ENCODE measurements at places on chromosomes 2 and 18. TPM values are rescaled to one million over a fixed set of nuclear protein-coding genes. Genes with fewer than 3 reads are reported as not detected.

DNA sequence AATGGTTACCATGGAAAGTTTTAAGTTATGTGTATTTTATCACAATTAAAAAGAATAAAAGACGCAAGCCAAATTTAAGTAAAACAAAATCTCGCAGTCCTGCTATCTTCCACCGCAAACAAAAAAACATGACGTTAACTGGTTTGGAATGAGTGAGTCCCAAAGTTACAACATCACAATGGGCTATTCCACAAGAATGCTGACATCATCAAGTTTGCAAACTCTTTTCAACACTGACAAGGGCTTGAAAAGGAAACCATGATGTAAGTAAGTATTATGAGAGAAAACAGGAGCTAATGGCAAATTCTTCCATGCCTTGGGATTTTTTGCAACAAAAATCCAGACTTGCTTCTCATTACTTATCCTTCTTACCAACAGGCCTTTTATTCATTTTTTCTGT, 31.1 kb downstream of the SIGLEC15 start:
- DNase-seq = no peak

DNA sequence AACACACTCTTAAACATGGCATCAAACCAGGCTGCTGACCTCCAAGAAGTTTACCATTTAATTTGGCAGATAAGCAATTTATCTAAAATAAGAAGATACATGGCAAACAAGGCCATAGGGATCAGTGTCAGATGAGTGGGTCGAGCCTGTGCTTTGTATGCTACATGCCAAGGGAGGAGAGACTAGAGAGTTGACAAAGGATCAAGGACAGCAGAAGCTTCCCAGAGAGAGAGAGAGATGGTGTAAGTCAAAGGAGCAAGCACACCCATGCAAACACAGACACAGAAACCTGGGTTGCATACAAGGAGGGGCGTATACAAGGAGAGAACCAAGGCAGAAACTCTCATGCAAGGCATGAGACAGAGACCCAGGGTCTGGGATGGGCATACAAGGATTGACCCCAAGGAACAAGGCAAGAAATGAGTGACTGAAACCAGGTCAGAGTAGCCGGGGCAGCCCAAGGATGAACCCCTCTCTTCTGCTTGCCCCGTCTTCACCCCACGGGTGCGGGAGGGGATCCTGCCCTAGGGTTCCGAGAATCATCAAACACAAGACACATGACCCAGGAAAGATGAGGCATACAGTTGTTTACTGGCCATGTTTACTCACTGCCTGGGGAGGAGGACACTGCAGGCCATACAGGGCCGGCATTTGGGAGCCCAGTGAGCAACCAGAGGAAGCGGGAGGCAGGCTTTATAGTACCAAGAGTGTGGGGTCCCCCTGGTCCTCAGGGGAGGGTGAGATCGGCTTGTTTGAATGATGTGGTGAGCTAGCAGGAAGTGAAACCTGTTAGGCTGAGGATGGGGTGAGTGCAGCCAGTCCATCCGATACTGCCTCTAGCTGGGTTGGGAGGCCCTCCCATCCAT, 529.2 kb upstream of the ID2 start:
- DNase-seq = no peak

GRCh38 chr2:12588986-12589385, 127.8 kb upstream of the TRIB2 start:
- no peak for DNase-seq

Gene CYB5A
- 87.8 TPM for polyA plus RNA-seq

DNA sequence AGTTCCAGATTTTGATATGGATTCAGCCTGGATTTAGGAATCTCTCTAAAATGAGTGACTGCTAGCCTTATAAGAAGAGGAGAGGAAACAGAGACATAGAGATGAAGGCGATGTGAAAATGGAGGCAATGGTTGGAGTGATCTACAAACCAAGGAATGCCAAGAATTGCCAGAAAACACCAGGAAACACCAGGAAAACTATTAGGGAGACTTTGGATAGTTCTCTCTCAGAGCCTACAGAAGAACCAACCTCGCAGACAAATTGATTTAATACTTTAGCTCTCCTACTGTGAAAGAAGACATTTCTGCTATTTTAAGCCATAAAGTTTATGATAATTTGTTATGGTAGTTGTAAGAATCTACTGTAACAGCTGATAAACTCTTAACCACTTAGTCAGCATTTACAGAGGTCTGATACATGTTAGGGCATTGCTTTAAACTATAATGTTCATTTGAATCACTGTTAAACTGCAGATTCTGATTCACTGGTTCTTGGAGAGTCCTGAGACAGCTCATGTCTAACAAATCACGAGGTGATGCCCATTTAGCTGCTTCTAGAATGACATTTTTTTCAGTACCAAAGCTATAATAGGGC, 1702.6 kb upstream of the LRRTM1 start:
- no peak for DNase-seq

GRCh38 chr2:148545390-148546256, 98.9 kb upstream of the EPC2 start:
- no peak for DNase-seq

GRCh38 chr2:54240515-54241469, 15.2 kb downstream of the TSPYL6 start:
- no peak for DNase-seq

Gene ASPRV1
- polyA plus RNA-seq = 0.99 TPM

Gene SIX3
- polyA plus RNA-seq = not detected

GRCh38 chr2:60538101-60538500, 15.4 kb downstream of the BCL11A start:
- no peak for DNase-seq

GRCh38 chr2:58757971-58758370, 516.8 kb upstream of the FANCL start:
- no peak for DNase-seq

Gene TGFA
- 3.0 TPM for polyA plus RNA-seq

DNA sequence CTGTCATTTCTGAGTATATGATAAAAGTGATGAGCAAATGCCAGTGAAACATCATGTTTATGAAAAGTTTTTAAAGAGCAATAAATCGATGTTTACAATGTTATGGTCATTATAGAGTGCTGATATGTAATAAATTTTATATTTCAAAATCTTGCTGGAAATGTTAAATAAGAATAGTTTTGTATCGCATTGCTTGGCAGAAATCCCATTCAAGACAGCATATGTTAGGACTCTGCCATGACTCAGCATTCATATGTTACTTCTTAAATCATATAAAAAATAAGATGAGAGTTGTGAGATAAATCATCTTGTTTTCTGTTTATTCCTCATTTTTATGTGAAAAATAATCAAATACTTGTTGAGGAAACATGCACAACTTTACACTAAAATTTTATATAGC, 949.9 kb upstream of the NRXN1 start:
- DNase-seq = no peak

GRCh38 chr2:203750346-203751068, 44.1 kb downstream of the CD28 start:
- DNase-seq = no peak

DNA sequence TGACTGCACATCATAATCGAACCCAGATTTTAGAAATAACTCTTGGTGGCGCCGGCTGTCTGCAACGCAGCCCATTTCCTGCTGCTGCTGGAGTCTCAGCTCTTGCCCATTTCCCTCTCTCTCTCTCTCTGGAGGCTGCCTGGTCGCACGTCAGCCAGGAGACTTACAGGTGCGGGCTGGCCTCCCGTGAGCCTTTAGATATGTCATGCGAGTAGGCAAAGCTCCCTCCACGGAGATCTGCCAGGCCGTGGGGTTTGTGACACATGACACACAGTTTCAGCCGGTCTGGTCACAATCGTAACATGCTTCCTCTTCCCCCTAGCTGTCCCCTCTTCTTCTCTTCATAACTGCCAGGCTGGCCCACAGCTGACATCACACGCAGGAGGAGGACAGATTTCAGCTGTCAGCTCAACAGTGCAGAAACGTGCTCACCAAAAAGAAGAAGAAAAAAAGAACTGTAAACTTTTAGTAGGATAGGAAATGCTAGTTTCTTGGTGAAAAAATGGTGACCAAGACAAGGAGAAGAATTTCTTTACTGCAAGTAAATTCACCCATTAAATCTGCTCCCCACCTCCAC, 489.3 kb downstream of the ZNF516 start:
- no peak for DNase-seq

DNA sequence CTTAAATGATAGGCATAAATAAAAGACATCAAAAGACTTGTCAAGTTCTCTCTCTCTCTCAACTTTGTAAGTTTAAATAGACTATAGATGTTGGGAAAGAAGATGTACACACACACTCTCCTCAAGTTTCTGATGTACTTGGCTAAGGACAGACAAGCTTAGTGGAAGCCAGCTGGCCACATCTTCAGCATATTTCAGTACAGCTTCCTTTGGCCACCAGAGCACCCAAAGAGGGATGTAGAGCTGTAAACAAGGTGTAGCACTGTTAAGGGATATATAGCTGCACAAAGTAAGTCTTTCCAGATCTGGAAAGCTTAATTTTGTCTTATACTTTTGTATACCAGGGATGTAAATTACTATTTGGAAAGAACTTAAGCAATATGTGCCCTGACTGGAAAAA, 64.3 kb upstream of the MSTN start:
- no peak for DNase-seq

- no peak for DNase-seq
These were observed 179.9 kb upstream of the FN1 start for GRCh38 chr2:215615803-215616174.

GRCh38 chr2:182543741-182544525, 117.1 kb upstream of the PDE1A start:
- no peak for DNase-seq

Gene RTP5
- polyA plus RNA-seq = 0.23 TPM

Gene SCYGR4
- polyA plus RNA-seq = not detected

GRCh38 chr18:13271302-13271911, 52.8 kb downstream of the LDLRAD4 start:
- no peak for DNase-seq

Gene ACVR1C
- 0.60 TPM for polyA plus RNA-seq

DNA sequence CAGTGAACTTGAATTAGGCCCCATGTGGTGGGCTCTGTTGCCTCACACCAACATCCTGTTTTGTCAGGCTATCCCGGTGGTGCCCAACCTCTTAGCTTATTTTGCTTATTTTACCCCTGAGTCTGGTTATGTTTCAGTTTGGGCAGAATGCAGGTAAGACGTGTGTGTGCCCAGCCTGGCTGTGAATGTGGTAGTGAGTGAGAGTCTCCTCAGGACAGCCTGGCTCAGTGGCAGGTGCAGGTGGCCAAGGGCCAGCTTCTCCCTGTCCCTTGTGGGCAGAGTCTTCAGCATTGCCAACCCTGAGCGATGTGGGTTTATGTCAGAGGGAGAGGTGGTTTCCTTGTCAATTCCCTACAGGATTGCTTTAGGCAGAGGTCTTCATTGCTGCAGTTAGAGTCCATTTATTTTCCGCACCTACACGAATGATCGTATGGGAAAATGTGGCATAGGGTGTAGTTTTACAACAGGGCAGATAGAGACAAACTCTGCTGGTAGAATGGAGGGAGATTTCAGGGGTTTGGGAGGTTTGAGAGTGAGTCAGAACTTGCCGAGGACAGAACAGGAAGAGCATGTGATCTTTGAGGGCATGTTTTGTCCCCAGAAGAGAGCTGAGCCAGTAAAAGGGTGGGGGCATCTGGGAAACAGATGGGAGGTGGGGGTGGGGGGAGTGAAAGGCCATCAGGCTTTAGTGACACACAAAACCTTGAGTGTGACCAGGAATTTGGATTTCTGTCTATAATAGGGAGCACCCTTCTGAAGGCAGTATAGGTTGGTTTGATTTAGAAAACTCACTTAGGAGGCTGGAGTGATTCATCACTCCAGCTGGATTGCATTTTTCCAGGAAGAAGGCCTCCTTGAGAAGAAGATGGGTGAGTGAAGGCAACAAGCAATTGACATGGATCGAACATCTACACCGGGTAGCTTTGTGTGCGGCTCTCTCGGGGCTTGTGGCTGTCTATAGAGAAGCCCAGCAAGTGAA, 156.2 kb upstream of the CELF4 start:
- no peak for DNase-seq

DNA sequence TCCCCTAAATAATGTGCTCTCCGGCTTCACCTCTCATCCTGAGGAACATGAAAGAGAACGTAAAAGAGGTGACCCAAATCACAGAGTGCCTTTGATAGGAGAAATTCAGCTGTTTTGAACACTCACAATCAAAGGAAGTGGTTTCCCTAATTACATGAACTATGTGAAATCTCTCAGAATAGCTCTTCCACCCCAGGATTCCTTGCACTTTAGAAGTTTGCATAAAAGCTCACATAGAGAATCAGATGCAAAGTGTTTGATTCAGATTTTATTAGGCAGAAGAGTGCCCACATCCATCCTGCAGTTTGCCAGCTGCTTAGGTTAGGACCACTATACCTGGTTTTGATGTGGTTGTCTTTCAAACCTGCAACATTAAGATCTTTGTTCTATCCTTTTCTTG, 61.0 kb downstream of the MAP3K20 start:
- DNase-seq = no peak

DNA sequence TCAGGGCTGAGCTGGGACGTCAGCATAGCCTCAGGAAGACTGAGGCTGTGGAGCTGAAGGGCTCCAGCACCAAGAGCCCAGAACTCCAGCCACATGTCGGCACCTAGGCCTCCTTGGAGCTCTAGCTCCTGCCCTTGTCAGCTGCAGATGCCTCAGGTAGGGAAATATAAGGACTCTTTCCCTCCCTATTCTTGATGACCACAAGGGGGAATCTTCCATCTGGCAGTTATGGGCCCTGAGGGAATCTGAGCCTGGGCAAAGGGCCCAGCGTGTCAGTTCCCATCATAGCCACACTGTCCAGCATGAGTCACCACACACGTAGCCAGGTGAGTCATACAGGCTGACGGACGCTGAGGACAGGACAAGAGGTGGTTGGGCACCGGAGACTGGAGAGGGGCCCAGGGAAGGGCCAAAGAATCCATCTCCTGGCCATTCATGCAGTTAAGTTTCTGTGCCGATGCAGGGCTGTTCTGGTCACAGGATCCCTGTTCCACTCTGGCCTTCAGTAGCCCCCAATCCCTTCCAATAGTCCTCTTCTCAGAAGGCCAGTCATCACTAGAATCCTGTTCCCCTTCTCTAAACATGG, 1.8 kb downstream of the MPV17 start:
- no peak for DNase-seq

Gene CPSF3
- 28.6 TPM for polyA plus RNA-seq

Gene CHRND
- polyA plus RNA-seq = not detected

GRCh38 chr2:164655750-164656149, 34.5 kb upstream of the GRB14 start:
- no peak for DNase-seq

Gene KHK
- polyA plus RNA-seq = 6.5 TPM

Gene PSTPIP2
- polyA plus RNA-seq = 11.0 TPM
